SK-MEL-5 (cell line): ENCODE measurements at places on chromosomes 6 and 20. TPM values are rescaled to one million over a fixed set of nuclear protein-coding genes. Genes with fewer than 3 reads are reported as not detected.

PRICKLE4 gene
- not detected in 2 replicates for total RNA-seq

TRIM40 gene
- not detected in 2 replicates for total RNA-seq

FAM83B gene
- not detected in 2 replicates for total RNA-seq

TFEB gene
- 1.9 and 3.7 TPM in 2 replicates for total RNA-seq

PEX3 gene
- 13.0 and 17.5 TPM in 2 replicates for total RNA-seq

TTBK1 gene
- not detected in 2 replicates for total RNA-seq

PBOV1 gene
- total RNA-seq: not detected in 2 replicates

PAX1 gene
- not detected in 2 replicates for total RNA-seq

EDN1 gene
- not detected in 2 replicates for total RNA-seq

DNA sequence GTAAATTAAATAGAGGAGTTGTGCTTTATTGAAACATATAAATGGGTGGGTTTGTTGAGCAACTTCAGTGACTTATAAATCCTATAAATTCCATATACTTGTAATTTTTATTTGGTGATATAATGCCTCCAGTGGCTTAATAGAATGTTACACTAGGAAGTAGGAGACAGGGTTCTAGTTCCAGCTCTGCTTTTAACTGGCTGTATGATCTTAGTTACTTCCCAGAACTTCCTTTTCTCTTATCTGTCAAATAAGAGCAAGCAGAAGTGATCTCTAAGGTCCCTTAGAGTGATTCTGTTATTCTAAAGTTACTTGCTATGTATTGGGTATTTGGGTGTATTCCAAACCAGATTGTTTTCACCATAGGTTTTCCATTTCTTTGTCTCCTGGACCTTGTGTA, 10.2 kb downstream of the ZSCAN23 start:
- DNase-seq: no peak

DNA sequence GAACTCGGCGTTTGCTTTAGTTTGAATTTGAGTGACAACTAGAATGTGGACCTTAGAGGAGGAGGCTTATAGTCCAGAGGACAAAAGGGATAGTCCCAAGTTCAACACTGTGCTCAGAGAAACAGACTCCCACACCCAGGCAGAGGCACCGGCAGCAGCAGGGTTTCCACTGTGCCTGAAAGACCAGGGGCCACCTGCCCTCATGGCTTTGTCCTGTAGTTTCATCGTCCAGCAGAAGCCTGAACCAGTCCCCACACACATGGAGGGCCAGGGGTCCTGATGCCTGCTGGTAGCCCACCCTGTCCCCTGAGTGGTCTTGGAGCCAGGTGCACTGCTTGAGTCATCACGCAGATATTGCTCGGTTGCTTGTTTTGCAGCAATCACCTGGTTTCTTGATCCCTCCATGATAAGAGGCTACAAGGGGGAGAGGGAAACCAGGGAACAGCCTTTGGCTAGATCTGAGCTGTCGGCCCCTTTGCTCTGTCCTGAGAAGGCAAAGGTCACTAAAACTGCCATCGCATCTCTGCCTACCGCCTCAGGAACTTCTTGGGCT, 7.2 kb upstream of the ACSS1 start:
- no peak for DNase-seq

GRCh38 chr6:43579171-43579570, 3.2 kb downstream of the POLH start:
- no peak for DNase-seq

GRCh38 chr20:35838205-35838604, 66.4 kb downstream of the PHF20 start:
- DNase-seq: no peak

- DNase-seq: no peak
Measured at GRCh38 chr6:17004269-17004668, 97.6 kb upstream of the STMND1 start.

DNA sequence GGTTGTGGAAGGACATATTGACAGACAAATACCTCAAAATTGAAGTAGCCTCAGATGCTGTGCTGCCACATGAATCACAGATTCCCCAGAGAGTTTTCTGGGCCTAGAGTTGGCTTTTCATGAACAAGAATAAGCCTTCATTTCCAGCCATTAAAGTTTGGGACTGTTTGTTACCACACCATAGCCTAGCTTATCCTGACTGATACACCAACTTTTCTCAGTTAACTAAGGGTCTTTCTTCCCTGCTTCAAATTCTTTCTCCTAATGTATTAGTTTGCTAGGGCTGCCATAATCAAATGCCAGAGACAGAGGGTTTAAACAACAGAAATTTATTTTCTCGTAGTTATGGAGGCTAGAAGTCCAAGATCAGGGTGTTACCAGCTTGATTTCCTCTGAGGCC, 237.4 kb upstream of the ZFP64 start:
- DNase-seq: no peak

GRCh38 chr6:54267798-54268197, 40.4 kb upstream of the TINAG start:
- peak; percentile 81 for DNase-seq

GRCh38 chr20:17601957-17602356, 32.1 kb downstream of the DSTN start:
- DNase-seq: no peak

GRCh38 chr20:1345756-1346093, 16.8 kb upstream of the SDCBP2 start:
- no peak for DNase-seq

- DNase-seq: no peak
Measured at GRCh38 chr20:62796699-62797491, 622 bp downstream of the MRGBP start.

DNA sequence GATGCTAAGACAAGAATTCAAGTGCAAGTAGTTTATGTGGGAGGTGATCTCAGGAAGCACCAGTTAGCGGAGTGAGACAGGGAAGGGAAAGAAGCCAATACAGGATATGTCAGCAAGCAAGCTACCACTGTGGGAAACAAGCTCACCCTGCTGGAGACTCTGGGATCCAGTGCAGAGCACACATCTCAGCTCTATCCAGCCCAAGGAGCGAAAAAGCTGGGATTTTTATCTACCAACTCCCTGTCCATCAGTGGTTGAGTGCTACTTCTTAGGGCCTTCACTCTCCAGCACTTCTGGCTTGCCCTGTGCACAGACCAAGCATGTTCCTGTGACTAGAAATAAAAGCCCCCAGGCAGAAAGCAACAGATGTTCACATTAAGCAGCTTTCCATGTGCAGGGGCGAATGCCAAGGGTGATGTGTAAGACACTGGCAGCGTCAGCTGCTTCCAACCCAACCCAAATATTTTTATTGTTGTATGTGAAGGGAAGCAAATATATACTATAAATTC, 10.8 kb upstream of the RNF24 start:
- peak; percentile 59 for DNase-seq

DNA sequence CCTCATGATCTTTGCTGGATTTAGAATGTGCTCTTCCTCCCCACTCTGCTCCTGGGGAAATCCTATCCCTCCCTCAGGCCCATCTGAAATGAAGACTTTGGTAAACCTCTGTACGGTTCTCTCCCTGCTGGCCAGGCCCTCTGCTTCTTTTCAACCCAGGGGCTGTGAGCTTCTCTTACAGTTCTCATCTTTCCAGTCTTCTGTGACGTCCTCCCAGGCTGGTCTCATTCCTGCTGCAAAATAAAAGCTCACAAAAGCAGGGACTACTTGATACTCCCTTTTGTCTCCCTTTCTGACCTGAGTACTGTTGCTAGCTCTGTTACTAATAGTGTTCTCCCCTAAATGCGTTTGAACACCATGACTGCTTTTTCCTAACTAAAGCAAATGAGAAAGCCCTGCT, 46.3 kb downstream of the UNC5CL start:
- DNase-seq: no peak

DNA sequence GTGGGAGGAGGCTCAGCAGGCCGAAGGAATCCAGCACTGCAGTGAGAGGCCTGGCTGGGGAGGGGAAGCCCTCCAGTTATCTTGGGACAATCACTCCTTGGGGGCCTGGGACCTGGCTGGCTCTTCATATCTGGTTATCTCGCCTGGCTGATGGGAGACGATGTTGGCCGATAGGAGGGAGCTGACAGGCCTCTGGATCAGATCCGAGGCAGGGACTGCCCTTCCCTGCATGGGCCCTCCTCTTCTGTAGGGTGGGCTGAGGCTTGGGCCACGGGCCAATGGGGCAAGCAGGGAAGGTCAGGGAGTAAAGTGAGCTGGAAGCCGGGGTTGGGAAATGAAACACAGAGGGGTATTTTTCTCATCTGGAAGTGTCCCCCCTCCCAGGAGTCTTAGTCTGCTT, 25.2 kb downstream of the MANBAL start:
- no peak for DNase-seq

GRCh38 chr20:63028461-63028921, 21.7 kb upstream of the BHLHE23 start:
- DNase-seq: no peak

DNA sequence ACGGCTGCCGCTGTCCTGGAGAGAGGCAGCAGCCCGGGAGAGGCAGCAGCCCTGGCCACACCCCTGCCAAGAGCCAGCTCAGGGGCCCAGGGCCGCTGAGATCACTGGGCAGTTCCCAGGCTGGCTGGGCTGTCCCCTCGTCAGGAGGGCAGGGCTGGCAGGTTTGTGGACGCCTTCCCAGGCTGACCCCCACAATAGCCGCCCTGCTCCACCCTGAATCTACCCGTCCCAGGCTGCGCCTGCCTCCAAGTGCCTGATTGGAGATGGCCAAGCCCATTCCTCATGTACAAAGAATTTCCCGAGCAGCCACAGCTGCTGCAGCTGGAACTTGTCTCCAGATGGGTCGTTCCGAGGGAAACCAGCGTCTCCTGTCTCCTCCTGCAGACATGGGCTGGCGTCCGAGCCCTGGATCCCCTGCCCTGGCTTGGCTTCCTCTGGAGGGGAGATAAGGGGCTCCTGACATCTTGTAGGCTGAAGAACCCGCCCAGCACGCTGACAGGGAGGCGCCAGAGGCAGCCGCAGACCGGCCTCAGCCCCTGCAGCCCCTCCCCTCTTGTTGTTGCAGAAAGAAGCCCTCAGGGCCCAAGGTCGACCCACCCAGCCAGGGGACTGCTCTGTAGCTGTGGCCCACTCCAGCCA, 9.4 kb upstream of the GATA5 start:
- DNase-seq: no peak

DNA sequence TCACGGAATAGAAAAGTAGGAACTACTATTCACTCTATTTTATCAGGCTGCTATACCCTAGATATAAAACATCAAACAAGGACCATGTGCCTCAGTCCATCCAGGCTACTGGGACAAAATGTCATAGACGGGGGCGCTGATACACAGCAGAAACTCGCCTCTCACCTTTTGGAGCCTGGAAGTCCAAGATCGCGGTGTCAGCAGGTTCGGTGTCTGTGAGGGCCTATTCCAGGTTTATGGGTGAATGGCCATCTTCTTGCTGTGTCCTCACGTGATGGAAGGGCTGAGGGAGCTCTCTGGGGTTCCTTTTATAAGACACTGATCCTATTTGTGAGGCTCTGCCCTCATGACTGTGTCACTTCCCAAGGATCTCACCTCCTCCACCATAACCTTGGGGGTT, 89.5 kb downstream of the DLL1 start:
- DNase-seq: no peak

- DNase-seq: no peak
Measured at GRCh38 chr6:72761761-72762160, 139.9 kb downstream of the KCNQ5 start.

DNA sequence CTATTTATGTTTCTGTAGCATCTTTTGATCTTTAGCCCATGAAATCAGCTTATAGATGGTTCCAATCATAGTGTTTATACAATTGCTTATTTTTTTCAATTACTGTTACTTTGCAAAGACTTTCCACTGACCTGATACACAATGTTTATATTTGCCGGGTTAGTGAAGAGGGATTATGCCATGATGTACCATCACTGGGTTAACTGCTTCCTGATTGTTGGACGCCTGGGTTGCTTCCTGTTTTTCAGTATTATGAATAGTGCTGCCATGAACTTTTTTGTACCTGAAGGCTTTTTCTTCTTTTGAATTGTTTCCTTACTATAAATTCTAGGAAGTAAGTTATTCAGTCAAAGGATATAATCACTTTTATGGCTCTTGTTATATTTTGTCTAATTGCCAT, 6.9 kb downstream of the MANBAL start:
- DNase-seq: no peak

GRCh38 chr6:131281471-131282270, 146.4 kb downstream of the AKAP7 start:
- DNase-seq: no peak

- DNase-seq: no peak
Measured at GRCh38 chr6:125431971-125432370, 130.2 kb upstream of the HDDC2 start.

DNA sequence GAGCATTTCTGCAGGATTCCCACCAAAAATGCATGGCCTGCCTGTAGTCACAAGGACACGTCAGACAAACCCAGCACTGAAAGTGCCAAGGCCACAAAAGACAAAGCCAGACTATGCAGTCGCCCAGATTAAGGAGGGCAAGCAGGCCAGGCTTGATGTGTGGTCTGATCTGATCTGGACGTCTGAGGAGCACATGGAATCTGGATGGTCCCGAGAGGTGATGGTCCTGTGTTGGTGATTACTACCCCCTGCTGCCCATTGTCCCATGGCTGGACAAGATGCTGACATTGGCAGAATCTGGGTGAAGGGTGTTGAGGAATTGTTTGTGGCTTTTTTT, 17.1 kb downstream of the NPEPL1 start:
- no peak for DNase-seq

- DNase-seq: no peak
Measured at GRCh38 chr6:150925590-150925928, 60.1 kb downstream of the MTHFD1L start.

GRCh38 chr6:162913206-162913605, 185.4 kb downstream of the PACRG start:
- no peak for DNase-seq

GRCh38 chr20:62060631-62061541, 4.8 kb downstream of the TAF4 start:
- no peak for DNase-seq

GRCh38 chr6:72042088-72042487, 155.7 kb downstream of the RIMS1 start:
- DNase-seq: peak; percentile 30

DNA sequence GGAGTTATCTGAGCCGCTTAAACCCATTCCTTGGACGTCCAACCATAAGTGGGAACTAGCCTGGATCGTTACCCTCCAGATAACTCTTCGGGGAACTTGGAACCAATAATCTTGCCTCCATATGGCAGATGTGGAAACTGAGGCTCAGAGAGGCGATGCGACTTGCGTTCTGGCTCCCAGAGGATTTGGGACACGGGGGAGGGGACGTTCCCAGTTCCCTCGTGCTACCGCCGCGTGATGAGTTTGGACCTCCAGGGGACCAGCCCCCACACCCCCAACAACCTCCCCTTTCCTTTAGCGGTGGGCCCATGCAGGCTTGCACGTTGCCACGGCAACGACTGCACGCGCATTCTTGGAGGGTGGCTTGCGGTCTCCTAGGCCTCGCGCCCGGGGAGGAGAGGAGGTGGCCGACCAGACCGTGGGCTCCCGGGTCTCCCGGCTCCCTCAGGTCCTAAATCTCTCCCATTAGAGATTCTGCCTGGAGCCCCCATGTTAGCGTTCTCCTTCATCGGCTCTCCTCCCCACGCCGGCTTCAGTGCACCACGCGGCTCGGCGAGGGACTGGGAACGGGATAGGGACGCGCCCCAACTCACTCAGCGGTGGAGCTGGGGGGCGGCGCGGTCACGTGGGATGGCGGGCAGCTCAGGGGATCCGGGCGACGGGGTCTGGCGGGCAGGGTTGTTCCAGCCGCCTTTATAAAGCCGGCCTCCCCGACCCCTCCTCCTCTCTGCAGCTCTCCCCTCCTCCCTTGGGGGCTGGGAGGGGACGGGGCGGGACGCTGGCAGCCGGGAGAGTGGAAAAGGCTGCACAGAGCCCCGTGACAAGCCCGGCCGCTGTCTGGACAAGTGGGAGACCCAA, at the start of gene PLTP:
TSS of gene PLTP (minus strand) at position 670 of the 858 bp plus-strand sequence. CDS start 703 bp downstream, outside the sequence.
- DNase-seq: peak; percentile 24
